NCI-H69 (cell line): ENCODE measurements at places on chromosomes 1 and 21.

GRCh38 chr21:36792505-36792967 lies 93.6 kb downstream of the SIM2 start:
- peak; percentile 63 for DNase-seq

- no peak for DNase-seq
These were observed 3.6 kb upstream of the DPH5 start for GRCh38 chr1:101029184-101029583.

GRCh38 chr21:42837421-42838211 lies 41.7 kb downstream of the WDR4 start:
- no peak for DNase-seq

DNA sequence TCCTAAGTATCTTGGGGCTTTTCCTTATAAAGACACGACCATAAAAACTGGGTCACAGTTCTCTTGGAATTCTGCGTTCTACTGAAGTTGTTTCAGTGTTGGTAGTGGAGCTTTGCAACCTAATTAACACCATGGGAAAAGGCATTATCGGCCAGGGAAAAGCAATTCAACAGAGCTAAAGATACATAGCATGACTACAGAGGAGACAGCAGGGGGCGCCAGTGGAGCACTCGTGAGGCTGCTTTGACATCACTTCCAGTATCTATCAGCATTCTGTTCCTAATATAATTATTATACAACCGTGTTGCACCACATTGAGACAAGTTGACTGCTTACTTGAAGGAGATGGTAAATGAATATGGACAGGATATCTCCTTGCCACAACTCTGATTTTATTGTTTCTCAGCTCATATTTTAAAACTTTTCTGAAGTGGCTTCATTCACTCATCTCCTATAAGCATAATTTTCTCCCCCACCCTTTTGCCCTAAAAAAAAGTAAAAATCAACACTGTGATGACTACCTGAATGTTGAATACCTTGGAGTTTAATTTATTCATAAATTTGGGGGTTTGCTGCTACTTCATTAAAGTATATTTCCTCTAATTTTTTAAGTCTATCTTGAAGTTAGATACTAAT lies 39.4 kb downstream of the ZP4 start:
- peak; percentile 82 for DNase-seq

DNA sequence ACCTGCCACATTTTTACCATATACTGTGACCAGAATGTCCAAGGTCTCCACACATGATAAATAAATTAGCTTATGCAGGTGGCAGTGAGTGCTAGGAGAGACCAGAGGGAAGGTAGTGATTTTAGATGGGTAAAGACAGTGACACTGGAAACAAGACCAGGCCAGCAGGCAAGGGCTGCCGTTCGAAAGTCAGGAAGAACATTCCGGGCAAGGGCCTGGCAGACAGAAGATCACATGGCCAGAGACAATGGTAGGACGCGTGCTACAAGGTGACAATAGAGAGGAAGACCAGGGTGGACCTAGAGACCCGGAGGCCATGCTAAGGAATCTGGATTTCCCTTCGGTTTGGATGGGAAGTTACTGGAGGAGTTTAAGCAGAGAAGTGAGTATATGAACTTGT lies 9.7 kb downstream of the PGBD5 start:
- no peak for DNase-seq

GRCh38 chr1:201515062-201515750 lies 8.3 kb upstream of the CSRP1 start:
- DNase-seq: no peak

DNA sequence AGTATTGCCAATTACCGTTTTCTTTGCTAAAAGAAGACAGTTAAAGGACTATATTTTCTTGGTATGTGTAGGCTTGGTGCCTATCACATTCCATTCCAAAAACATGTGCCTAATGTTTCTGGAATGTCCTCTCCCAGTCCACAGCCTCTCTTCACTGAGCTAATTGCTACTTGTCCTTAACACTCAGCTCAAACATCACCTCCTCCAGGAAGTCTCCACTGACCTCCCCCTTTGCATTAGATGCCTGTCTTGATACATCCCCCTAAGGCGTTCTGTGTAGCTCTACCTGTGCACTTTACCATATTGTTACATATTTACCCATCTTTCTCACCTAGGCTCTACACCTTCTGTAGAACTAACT lies 195.6 kb upstream of the CAMK1G start:
- no peak for DNase-seq

DNA sequence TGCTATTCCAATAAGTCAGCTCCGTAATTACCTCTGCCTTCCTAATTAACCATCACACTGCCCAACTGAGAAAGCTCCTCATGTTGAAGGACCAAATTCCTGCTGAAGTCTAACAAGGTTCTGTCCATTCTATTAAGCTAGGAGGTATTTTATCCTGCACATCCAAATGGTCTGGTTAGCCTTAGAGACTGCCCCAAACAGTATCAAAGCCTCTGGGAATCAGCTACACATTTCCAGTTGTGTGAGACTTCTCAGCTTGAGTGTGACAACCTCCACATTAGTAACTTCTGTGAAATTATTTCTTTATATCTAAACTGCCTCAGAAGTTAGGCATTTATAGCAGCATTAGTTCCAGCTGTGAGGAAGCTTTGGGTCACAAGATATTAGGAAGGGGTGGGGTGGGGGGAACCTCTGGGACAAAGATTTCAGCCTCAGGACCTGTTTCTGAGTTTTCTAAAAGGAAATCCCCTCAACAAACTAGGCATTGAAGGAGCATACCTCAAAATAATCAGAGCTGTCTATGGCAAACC lies 150.5 kb upstream of the DUSP10 start:
- DNase-seq: no peak

- peak; percentile 85 for DNase-seq
These were observed 249.1 kb upstream of the NR5A2 start for GRCh38 chr1:199778324-199778955.

GRCh38 chr1:41482001-41482765 lies 2.3 kb downstream of the EDN2 start:
- peak; percentile 93 for DNase-seq

DNA sequence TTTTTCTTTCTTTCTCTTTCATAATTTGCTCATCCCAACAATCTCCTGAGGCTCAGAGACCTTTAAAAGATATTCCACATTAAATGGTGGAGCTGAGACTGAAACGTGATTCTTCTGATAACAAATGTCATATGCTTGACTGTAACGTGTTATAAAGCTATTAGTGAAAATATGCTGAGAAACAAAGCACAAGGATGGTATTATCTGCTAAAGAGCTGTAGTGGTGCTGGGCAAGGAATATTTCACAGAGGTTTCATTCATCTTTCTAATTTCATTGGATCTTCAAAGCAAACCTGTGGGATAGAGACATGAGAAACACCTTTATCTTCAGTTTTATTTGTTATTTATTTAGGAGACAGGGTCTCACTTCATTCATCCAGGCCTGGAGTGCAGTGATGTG lies 98.1 kb upstream of the WLS start:
- DNase-seq: no peak

DNA sequence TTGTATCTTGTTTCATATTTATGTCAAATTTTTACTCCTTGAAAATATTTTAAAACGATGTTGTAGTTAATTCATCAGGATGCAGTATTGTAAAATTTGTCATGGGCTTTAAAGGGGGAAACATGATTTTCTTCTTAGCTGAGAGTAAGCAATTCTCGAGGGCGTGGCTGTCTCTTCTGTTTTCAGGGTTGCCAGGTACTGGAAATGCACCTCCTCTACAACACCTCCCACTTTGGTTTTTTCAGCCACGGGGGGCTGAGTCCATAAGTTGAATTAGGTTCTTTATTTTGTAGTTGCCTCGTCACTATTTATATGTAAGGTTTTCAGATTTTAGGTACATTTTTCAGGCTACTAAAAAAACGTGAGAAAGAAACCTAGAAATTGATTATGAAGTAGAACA lies 64.0 kb downstream of the PRDM2 start:
- no peak for DNase-seq

DNA sequence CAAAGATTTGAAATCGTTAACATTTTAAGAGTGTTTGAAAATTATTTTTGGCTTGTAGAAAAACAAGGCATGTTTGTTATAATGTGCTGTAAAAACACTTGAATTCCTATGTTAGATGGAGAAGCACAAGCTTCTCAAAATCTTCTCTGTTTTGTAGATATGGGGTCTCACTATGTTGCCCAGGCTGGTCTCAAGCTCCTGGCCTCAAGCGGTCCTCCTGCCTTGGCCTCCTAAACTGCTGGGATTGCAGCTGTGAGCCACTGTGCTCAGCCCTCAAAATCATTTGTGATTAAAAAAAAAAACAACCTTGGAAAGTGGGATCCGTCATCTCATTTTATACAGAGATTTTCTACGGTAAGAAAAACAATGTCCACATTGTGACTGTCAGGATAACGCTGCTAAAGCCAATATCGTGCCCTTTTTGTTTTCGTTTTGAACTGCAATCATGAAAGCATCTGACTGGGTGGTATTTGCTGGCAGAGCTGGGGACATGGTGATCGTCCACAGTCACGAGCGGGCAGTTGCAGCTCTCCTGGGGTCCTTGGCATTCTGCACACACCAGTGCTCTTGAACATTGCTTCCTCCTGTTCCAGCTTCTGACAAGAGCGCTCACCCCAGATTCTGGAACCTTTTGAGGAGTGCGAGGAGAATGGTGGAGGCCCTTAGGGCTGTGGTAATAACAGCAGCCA lies 112.5 kb downstream of the PGBD5 start:
- no peak for DNase-seq

DNA sequence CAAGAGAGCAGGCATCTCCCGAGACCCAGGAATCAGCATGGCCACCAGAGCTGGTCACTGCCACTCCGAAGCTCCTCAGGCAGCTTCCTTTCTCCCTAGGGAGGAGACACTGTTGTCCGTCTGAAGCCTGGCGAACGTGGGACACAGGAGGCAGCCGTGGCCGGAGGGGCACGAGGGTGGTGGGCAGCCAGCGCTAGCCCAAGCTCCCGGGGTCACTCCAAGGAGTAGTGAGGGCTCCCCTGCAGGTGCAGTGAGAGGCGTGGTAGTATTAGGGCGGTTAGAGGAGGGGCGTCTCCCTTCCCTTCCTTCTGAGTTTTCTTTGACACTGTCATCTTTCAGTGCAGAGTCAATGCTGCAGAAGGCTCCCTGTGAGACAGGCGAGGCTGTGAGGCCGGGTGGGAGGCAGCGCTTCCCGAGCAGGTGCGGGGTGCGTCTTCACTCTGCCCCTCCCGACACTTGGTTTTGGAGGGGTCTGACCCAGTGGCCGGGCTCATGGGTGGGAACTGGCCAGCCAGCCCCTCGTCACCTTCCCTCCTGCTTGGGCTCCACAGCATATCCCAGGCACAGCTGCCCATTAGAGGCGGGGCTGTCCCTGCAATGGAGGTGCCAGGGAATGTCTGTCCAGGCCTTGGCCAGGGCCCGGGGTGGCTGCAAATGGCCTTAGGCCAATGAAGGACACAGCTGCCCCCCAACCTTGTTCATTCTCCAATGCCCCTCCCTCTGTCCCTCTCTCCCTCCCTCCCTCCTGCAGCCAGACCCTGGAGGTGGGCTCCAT lies 171.6 kb upstream of the ARHGEF16 start:
- DNase-seq: no peak

DNA sequence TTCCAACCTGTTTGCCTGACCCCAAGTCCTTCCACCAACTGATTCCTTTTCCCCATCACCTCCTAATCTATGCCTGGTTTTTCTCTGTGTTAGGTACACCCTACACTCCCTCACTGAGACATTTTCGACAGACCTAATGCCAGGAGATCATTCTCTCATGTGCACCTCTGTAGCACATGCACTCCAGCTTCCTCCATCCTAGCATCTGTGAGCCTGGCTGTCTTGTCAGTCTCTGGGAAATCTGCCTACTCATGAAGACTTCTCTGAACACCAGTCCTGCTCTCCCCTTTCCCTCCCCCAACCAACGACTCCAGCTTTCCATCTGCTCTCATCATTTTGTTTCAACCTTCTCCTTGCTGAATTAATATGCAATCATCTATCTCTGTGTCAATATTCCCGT lies 987 bp downstream of the MED8 start:
- peak; percentile 2 for DNase-seq

DNA sequence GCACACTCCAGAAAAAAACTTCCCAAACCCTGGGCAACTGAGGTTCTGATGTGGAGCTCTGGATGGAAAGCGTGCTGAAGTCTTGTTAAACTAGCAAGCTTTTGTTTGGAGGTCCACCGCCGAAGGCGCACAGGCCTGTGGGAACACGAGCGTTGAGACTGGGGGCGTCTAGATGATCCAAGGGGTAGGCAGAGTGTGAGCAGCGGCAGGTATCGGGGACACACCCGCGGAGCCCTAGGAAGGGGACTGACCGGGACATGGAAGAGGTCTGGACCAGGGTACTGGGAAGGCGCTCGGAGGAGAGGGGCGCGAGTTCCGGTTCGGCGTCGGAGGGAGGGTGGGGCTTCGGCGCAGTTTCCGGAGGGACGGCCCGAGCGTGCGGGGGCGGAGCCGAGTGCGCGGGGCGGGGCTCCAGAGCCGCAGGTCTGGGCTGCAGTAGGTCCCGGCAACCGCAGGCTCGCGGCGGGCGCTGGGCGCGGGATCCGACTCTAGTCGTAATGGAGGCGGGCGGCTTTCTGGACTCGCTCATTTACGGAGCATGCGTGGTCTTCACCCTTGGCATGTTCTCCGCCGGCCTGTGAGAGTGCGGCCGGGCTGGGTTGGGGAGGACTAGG lies at the start of gene SLC50A1:
Gene SLC50A1 (plus strand): TSS at position 438 of the 614 bp plus-strand sequence. CDS start 60 bp downstream, at position 498.
- peak; percentile 97 for DNase-seq

GRCh38 chr1:26910343-26911160 lies 3.2 kb downstream of the NR0B2 start:
- no peak for DNase-seq

DNA sequence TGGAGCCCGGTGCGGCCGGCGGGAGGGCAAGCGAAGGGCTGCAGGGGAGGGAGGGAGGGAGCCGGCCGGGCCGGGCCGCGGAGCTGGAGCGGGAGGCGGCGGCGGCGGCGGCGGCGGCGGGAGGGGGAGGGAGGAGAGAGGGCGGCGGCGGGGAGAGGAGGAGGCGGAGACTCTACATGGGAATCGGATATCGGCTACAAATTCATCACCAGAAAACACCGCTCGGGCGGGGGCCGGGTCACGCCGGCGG lies at the start of gene AKT3:
Gene AKT3 (minus strand): TSS at position 42 of the 250 bp plus-strand sequence. CDS start 7,073 bp downstream, outside the sequence.
- no peak for DNase-seq

DNA sequence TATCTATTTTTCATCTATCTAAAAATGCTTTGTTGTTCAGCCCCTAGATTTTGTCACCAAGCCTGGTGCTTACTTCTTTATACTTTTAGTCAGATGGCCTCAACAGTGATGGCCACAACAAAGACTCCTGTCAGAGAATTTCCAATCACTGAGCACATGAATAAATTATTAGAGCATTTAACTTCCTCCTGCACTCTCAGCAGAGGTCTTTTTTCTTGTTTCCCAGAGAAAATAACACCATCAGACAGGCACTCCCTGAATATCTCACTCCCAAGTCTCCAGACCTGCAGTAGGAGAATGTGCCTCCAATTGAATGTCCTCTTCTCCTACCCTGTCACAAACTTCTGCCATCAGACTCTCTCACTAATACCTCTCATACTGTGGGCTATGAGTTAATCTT lies 616.0 kb upstream of the NR5A2 start:
- no peak for DNase-seq

- DNase-seq: no peak
These were observed 30.8 kb downstream of the NR5A2 start for GRCh38 chr1:200058341-200058740.
